Stimulated activated CD4-positive, alpha-beta T cell treated with anti-CD3 and anti-CD28 coated beads, TNF-alpha, amount 100 ng/mL, for 1 hour (primary cell): ENCODE measurements at places on chromosomes 11 and 22.

DNA sequence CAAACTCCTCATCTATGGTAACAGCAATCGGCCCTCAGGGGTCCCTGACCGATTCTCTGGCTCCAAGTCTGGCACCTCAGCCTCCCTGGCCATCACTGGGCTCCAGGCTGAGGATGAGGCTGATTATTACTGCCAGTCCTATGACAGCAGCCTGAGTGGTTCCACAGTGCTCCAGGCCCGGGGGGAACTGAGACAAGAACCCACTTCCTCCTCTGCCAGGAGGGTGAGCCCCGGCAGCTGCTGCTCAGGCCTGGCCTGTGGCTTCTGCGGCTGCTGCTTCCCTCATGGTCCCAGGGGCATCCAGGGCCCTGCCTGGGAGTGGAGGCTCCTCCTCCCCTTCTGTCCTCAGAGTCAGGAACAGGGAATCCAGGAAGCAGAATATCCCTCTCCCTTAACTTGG, 98.4 kb downstream of the ZNF280B start:
- DNase-seq, result no peak

GRCh38 chr22:29126670-29127395, 54.0 kb downstream of the KREMEN1 start:
- DNase-seq, result no peak

DNA sequence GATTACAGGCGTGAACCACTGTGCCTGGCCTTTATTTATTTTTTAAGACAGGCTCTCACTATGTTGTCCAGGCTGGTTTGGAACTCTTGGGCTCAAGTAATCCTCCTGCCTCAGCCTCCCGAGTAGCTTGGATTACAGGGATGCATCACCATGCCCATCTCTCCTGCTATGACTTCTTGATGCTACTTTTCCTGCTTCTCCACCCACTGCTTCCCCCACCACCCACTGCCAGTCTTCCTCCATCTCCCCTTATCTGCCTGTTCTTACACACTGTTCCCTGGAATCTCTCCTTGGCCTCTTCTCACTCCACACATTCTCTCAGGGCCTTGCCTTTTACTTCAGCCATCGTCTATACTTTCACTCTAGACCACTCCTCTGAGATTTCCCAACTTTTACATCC, 17.3 kb upstream of the TPP1 start:
- no peak for DNase-seq

DNA sequence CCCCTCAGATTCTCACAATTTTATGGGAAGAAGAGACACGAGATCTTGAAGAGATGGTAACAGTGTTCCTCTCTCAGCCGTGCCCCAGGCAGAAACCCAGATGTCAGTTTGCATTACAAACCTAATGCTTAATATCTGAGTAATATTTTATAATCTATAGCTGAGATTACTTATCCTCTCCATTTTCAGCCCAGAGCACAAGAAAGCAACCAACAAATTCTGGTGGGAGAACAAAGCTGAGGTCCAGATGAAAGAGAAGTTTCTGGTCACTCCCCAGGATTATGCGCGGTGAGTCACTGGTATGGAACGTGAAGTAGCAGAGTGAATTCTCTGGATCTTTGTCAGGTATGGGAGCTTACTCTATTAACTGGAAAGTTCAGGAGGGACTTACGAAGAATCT, 884 bp downstream of the CENATAC start:
- no peak for DNase-seq

GRCh38 chr11:115715251-115715770, 211.1 kb upstream of the CADM1 start:
- no peak for DNase-seq

DNA sequence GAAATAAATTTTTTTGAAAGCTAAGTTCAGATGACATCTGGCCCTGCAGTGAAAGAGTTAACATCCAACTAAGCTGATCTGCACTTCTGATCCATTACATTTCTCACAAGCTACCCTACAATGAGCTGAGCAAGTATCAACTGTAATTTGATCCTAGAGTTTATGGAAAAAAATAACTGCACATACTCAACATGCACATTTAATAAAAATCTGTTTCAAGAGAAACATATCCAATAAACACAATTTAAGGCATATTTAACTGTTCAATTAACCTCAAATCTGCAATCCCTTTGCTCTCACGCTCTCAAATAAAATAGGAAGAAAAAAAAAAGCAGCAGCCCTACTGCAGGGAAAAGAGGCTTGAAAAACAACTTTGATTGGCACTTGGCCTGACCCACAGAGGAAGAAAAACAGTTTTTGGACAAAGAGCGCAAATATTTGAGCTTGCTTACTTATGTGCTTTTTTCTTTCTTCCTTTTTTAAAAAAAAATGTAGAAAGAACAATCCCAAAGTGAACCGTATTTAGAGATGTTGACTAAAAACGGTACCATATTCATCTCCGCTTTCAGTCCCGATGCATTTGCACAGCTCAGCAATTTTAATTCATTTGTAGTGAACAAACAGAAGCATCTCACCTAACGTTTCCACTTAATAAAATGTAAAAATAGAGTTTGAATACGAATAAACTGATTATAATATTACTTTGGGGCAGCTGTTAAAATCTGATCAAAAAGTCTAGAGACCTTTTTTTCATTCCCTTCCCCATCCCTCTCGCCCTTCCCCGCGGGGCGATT, 1.6 kb downstream of the SESN3 start:
- no peak for DNase-seq

- DNase-seq, result no peak
Observed at GRCh38 chr22:23693979-23694680, 3.3 kb downstream of the RGL4 start.

GRCh38 chr11:17887779-17888178, 125.1 kb downstream of the SERGEF start:
- DNase-seq, result no peak

DNA sequence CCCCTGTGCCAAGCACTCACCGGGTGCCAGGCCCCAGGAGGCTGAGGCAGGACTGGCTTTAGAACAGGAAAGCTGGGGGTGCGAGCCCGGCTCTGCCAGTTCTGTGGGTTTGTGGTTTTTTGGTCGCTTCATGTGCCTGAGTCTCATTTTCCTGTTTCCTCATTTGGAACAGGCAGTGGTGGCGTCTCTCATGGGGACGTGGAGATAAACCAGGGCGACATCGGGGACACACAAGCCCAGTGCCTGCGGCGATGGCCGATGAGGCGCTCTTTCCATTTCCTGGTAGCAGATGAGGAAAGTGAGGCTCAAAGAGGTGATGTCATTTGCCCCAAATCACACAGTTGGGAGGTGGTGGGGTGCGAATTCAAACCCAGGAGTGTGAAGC, 20.8 kb upstream of the CHKA start:
- DNase-seq, result no peak

DNA sequence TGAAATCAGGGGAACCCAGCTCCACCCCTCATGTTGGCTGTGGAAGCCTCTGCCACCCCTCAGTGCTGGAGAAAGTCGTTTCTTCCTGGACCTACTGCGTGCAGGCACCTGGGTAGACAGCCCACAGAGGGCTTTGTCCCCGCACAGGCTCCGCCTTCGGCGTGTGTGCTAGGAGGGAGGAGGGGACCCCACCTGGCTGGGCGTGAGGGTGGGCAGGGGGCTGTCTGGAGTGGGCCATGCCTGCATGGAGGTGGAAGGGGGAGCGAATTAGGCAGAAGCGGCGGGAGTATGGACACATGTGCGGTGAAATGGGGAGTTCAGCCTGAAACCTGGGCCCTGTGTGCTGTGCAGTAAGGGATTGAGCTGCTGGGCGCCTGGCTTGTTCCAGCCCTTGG, 49.3 kb downstream of the FBLN1 start:
- no peak for DNase-seq

DNA sequence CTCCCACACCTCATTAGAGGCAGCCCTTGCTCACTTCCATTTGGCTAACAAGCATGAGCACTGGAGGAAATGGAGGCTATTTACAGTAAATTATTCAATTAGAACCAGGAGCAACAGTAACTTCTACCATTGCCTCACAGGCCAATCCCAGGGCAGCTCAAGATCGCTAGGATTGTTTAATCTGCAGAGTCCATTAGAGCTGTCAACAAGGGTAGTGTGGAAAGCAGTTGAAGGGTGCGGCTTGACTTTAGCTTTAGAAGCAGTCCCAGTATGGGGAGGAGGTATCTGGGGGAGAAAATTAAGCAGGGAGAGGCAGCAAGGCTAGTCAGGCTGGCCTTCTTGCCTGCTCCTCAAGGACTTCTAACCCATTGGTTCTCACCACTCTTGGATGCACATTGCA, 38.3 kb upstream of the CYP2R1 start:
- DNase-seq, result no peak

DNA sequence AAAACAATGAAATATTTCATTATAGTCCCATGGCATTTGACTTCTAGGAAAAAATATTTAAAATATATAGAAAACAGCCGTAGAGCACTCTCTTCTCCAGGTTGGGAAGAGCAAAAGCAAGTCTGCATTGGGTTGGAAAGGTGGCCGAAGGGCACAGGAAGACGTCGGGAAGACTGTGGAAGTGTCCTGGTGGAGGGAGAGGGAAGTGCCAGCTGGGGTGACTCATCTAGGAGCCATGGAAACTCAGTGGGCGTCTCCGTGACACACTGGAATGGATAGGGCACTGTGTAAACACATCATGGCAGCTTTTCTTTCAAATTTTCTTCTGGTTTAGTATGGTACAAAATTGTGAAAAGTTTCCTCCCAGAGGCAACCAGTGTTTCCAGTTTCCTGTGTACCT, 12.7 kb downstream of the GTPBP1 start:
- DNase-seq, result no peak

DNA sequence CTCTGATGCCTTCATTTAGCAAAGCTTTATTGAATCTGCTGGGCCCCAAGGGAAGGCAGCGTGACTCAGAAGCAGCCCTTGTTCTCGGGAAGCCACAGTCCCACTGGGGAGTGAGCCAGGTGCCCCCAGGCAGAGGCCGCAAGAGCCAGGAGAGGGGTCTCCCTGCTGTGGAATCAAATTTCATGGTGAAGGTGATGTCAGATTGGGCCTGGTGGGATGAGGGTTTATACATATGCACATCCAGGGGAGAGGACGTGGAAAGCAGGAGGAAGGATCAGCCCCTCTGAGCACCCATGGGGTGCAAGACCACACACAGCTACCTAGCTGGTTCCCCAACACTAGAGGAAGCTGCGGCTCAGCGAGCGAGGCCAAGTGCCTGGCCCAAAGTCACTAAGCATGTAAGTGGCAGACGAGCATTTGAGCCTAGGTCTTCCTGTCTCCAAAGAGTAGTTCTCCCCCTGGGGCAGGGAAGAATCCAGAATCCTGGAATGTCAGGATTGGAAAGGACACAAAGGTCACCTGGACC, 2.0 kb downstream of the SYNGR1 start:
- no peak for DNase-seq

DNA sequence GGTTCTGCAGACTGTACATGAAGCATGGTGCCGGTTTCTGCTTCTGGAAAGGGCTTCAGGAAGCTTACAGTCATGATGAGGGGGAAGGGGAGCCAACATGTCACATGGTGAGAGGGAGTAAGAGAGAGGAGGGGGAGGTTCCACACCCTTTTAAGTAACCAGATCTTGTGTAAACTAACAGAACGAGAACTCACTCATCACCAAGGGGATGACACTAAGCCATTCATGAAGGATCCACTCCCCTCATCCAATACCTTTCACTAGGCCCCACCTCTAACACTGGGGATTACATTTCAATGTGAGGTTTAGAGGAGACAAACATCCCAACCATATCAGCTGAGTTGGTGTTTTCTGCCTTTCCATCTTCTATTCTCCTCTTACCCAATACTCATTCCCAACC, 83.5 kb downstream of the BDNF start:
- DNase-seq, result no peak

- no peak for DNase-seq
Observed at GRCh38 chr22:46355369-46355995, 20.0 kb downstream of the TRMU start.

GRCh38 chr22:38316364-38317121, 690 bp downstream of the CSNK1E start:
- DNase-seq, result peak; percentile 21

DNA sequence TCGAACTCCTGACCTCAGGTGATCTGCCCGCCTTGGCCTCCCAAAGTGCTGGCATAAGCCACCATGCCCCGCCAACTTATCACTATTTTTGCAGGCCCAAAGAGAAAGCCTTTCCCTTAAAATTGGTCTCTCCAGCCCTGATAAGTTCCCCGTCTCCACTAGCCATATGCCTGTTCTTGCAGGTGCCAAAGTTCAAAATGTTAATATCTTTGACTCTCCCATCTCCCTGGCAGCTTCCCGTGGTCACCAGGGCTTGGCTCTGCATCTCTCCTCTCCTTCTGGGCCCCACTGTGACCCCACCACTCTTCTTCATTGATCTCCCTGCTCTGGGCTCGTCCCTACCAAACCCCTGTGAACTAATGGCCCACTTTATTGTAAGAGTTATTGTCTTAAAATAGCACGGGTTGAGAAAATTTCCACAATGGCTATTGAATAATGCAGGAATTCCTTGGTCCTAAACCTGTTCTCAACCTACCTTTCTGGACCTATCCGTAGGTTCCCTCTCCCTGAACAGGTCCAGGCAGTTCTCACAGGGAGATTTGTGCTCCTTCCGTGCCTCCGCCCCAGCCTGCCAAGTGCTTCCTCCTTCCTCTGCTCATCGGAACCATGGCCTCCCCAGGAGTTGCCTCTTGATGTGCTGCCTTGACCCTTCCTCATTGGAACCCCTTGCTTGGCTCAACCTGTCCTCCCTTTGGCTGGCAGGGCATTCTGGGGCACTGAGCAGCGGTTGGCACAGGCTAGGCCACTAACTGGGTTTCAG, 147.5 kb downstream of the DSCAML1 start:
- no peak for DNase-seq

DNA sequence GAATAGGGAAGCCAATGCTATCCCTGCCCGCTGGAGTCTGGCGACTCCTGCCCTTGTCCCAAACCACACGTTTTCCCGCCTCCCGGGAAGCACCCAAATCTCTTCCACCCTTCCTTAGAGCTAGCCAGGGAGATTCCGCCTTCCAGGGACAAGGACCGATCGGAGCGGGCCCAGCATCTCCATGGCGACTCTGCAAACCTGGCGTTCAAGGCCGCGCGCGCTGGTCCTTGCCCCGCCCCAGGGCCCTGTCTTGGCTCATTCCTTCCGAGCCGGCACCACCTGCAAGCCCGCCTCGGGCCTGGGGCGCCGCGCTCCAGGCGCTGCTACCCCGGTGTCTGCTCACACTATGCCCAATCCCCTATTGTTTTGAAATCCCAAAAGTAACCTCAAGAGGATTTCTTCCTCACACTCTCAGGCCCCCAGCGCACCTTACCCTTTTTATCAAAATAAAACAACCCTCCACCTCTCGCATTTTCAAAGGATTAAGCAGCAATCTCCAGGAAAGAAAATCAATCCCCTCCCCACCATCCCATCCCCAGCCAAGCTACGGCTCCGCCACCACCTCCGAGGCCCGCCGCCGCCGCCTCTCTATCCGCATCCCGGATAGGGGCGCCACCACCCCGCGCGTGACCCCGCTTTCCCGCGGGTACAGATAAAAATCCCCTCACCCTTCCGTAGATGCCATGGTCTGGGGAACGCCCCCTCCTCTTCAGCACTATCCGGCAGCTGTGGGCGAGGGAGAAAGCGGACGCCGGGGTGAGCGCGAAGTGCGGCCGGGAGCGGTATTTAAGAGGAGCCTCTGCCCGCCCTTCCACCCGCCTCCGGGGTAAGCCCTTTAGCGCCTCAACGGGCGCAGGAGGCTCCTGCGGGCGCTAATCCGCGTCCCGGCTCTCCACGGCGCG, 825 bp downstream of the SLC1A2 start:
- no peak for DNase-seq
